Sciatic nerve (tissue), 2 donors: ENCODE measurements at places on chromosomes 16 and 17. TPM values are rescaled to one million over a fixed set of nuclear protein-coding genes. Genes with fewer than 3 reads are reported as not detected.
A peak's percentile ranks its signal among the peaks of the same experiment; 100 is the strongest.

GRCh38 chr16:15440852-15441251 lies 6.5 kb downstream of the BMERB1 start:
- DNase-seq = no peak

DNA sequence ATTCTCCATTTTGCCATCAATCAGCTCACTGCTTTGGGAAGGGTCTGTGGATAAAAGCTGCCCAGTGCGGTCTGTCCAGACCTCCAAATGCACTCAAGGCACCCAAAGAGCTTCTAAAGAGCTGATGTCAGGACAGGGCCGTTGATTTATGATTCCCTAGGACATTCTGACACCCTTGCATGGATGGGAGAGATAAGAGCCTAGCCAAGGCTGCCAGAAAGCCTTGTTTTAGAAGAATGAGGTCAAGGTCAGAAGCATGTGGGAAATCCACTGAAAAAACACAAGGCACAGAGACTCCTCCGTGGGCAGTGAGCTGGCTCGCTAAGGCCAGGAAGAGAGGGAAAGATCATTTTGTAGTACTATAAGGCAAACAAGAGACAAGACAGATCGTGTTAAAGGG lies 214.0 kb downstream of the CDH11 start:
- DNase-seq = no peak

DNA sequence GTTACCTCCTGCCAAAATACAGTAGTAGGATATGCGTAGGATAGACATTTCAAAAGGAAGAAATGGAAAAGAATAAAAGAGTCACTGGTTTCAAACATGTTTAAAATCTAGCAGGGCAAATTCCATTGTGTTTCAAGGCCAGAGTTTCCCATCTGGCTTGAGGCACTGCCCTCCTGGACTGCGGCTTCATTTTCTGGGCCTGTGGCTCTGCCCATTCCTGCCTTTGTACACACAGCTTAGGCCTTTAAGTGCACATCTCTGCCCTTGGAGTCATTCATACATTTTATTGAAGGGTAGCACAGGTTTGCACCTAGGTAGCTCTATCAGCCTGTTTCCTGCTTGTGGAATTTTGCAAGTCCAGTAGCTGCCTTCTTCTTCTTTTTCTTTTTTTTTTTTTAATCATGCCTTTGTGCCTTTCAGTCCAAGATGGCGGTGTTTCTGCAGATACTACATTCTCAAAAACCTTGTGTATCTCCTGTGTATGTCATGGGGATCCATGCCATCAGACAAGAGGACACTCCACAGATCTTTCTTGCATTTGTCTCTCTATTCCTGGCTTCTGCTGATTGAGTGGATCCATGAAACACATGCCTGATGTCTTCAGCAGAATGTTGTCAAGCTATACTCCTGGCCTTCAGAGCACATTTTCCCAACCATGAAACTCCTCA lies 282.9 kb downstream of the BCAS3 start:
- no peak for DNase-seq

- no peak for DNase-seq
Observed at GRCh38 chr17:63515426-63515825, 7.7 kb upstream of the KCNH6 start.

DNA sequence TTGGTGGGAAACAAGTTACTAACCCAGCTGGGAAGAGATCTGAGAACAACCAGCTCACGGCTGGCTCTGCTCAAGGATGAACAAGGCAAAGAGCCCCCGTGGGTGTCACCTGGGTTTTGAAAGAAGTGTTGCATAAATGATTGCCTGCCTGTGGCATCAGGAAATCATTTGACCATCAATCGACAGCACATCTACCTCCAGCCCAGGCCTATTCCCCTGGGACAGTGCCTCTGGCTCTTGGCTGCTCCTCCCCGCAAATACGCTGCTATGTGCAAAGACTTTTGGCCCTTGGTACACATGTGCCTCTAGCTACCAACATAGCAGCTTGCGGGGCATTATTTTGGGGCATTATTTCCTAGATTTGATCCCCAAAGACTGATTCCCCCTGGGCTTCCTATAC lies 39.4 kb upstream of the SMPD3 start:
- DNase-seq = no peak

- no peak for DNase-seq
Observed at GRCh38 chr17:64769712-64770111, 107.6 kb upstream of the SMURF2 start.

DNA sequence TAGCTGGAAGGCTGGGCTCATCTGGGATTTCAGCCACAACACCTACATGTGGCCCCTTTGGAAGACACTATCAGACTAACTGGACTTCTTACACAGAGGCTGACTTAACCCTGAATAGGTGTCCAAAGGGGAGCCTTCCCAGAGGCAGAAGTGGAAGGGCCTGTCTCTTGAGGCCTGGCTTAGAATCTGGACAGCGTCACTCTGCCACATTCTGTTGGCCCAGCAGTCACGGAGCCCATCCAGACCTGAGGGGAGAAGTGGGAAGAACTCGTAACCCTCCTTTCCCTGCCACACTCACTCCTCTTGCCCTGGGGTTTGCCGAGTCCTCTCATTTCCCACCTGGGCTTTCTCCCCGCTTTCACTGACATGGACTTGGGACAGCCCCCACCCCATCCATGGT lies 170.5 kb downstream of the C16orf95 start:
- DNase-seq = no peak

DNA sequence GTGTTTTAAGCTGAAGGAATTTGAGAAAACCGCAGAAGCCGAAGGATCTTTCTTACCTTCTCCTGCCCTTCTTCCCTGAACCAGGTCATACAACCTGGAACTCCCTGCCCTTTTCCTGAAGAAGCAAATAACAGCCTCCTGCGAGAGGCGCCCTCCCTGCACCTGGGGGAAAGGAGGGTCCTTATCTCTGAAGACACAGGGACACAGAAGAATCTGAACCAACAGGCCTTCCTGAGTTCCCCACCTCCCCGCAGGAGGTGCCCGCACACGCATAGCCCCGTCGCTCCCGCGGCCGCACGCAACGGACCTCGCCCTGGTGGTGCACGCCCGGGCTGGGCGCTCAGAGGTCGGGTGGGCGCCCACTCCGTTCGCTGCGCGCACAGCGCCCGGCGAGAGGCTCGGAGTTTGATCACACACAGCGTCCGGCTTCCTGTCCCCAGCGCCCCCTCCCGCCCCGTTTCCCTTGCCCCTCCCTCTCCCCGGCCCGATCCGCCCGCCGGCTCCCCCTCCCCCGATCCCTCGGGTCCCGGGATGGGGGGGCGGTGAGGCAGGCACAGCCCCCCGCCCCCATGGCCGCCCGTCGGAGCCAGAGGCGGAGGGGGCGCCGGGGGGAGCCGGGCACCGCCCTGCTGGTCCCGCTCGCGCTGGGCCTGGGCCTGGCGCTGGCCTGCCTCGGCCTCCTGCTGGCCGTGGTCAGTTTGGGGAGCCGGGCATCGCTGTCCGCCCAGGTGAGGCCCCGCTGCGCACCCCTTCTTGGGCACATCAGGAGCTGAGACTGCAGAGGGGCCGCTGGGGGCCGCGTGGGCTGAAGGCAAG lies at the start of gene TNFSF12:
Gene TNFSF12, plus strand, starts transcription at position 474 of the 816 bp plus-strand sequence. Its CDS starts 96 bp downstream, at position 570.
- peak; percentile 85 for DNase-seq

- DNase-seq = peak; percentile 91
Observed at GRCh38 chr17:82267575-82268379, 5.7 kb downstream of the CSNK1D start.

DNA sequence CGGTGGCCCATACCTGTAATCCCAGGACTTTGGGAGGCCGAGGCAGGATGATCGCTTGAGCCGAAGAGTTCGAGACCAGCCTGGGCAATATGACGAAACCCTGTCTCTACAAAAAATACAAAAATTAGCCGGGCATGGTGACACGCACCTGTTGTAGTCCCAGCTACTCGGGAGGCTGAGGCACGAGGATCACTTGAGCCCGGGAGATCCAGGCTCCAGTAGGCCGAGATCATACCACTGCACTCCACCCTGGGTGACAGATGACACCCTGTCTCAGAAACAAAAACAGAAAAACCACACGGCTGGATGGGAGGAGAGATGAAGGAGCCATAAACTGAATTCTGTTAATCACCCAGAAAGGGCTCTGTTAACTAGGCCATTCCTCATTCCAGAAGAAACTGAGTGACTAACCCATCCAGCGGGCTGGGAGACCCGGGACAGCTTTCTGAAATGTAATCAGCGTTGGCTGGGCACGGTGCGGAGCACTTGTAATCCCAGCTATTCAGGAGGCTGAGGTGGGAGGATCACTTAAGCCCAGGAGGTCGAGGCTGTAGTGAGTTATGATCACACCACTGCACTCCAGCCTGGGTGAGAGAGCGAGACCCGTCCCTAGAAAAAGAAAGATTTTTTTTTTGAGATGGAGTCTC lies 641 bp upstream of the NT5C3B start:
- no peak for DNase-seq

- DNase-seq = no peak
Observed at GRCh38 chr17:44927696-44928095, 12.4 kb upstream of the GFAP start.

DNA sequence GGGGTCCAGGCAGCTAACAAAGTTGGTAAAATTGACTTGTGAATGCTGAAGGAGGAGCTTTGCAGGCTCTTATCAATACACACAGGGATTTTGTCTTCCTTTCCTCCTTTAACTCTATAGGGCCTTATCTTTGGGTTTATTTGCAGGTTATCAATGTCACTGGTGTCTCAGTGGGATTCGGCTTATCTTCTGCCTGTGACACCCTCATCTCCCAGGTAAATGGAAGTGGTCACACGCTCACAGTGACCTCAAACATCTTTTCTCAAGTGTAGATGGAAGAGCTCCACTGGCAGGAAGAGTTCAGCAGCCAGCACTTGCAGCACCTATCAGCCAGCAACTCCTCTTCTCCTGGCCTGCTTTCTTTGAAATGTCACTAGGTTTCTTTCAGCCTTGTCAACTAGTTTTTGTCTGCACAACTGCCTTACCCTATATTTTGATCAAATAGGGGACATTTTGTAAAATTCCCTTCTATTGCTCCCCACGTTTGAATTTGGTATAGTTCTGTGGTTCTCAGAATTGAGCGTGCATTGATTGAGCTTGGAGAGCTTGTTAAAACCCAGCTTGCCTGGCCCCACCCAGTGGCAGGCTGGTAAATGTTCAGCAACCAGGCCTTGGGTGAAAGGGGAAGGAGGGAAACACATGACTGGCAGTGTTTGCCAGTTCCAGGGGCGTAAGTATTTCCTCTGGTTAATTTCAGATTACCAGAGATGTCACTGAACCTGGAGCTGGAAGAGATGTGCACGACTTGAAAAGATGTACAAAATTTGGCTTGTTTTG lies 12.8 kb downstream of the SLC47A1 start:
- DNase-seq = no peak

- peak; percentile 17 for DNase-seq
Observed at GRCh38 chr17:28473542-28473941, at the start of gene SLC13A2. Gene SLC13A2 (plus strand): TSS chr17:28473644. CDS start chr17:28473713, 69 bp downstream.

GRCh38 chr17:38419508-38419981 lies 8.7 kb upstream of the ARHGAP23 start:
- no peak for DNase-seq

- DNase-seq = no peak
Observed at GRCh38 chr16:23705517-23705902, 7.5 kb downstream of the ERN2 start.

DNA sequence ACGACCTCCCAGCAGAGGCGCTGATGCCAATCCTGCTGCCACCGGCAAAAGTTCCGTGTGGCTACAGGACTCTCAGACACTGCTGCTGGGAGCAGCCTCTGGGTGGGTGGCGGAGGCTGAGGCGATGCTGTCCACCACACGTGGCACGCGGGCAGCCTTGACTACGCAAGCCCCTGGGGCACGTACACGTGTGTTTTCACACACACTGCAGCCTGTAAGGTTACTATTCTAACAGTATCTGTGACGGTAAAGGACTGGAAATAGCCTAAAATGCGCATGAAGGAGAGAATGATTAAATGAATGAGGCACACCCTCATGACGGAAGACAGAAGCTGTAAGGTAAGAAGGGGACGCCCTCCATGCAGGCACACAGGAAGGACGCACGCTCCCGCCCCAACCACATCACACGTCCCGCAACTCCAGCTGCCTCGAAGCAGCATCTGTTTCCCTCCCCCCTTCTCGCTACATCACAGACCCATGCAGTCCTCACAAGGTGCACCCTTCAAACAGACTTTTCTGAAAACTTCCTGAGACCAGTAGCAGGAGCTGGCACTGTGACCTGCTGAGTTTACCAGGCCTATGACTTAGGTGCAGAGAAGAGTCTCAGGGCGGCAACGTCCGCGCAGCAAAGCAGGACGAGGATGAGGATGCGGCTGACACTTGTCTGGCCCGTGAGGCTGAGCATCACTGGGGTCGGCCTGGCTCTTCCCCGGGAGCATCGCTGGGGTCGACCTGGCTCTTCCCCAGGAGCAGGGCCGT lies 28.7 kb upstream of the FASN start:
- no peak for DNase-seq

DNA sequence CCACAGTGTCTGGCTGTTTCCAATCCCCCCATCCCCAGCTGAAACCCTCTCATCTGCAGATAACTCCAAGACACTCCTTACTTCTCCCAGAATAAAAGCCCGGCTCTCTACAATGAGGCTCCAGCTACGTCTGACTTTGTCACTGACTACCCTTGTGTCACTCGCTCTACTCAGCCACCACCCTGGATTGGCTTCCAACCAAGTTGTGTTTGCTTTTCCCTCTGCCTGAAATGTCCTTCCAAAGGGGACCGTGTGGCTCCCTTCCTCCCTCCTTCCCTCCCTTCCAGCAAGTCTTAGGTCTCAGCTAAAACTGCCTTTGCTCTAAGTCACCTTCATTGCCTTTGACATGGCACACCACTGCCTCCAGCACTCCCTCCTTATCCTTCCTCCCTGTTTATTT lies 42.8 kb downstream of the CDH1 start:
- DNase-seq = no peak

DNA sequence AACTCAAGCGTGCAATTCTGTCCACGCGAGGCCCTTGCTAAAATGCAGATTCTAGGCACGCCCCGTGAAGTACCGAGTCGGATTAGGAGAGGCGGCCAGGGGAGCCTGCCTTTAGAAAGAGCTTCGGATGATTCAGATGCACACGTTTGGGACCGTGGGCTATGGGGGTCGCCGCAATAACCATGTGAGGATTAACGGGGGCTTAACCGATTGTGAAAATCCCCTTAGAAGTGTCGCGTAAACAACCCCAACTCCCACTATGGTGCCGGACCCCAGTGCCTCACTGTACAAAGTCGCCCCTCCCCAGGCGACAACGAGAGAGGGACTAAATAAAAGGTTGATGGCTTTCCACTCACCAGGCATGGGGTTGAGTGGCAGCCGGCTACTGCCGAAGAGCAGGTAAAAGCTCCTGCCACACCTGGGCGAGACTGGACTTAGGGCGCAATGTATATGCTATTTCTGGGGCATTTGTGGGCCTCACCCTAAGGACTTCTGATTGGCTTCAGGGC lies 635 bp upstream of the SP2 start:
- no peak for DNase-seq

TNFRSF17 gene
- not detected for total RNA-seq

ANKFN1 gene
- 1.6 TPM for total RNA-seq

KRT28 gene
- total RNA-seq = not detected

NPIPA3 gene
- 9.0 TPM for total RNA-seq

NPIPB12 gene
- total RNA-seq = 47.5 TPM

PRR14 gene
- 45.7 TPM for total RNA-seq

FOXF1 gene
- 0.45 TPM for total RNA-seq

ADCY9 gene
- 25.9 TPM for total RNA-seq

MEOX1 gene
- total RNA-seq = 19.5 TPM

TPSAB1 gene
- 11.5 TPM for total RNA-seq

RNF112 gene
- 3.9 TPM for total RNA-seq

NPIPA8 gene
- total RNA-seq = 1.6 TPM
